ENCODE measurements at places on chromosomes 16 and 17.

DNA sequence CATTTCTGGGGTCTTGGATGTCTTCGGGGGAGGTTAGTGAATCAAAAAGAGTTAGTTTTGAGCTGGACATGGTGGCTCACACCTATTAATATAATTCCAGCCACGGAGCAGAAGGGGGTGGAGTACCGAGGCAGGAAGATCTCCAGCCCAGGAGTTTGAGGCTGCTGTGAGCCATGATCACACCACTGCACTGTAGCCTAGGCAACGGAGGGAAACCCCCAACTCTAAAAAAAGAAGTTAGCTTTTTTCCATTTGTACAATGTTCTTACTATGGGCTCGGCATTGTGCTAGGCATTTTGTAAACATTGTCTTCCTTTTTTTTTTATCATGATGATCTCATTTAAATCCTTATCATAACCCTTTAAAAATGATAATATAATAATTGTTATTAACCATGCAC, 8.3 kb upstream of the SNF8 start:
- no peak for DNase-seq

DNA sequence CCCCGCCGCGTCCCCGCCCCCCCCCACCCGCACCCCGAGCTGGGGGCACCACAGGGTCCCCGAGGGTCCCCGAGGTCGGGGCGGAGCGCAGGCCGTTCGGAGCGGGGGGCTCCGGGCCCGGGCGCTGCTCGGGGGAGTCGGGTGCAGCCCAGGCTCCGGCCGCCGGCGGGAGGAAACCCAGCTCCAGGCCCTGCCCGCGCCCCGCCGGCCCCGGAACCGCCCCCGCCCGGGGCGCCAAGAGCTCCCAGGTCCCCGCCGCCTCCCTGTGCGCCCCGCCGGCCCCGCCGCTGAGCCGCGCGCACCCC, 33.2 kb upstream of the RPH3AL start:
- DNase-seq, result no peak

DNA sequence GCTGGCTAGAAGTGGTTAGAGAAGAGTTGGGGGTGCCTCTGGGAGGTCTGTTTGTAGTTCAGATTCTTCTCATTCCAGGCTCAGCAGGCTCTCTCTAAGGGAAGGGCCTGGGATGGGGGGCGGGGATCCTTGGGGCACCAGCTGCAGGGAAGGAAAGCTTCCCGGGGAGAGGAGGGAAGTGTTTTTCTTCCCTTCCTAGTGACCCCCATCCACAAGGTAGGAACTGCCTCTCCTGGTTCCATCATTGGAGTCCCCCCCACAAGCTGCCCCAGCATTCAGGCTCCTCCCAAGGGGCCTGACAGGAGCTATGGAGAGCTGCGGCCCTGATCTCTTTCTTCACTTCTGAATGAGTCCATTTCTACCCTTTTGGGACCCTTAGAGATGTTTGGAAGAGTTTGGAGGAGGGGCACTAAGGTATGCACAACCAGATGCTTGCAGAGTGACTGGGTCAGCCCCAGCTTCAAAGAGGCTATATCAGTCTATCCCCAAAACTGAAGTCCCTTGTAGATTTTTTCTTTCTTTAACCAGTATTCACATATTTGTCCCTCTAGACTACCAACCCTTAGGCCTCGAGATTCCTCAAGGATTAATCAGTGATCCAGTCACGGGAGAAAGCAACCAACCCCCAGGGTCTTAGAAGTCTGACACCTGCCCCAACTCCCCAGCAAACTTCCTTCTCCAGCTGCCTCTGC, 13.9 kb upstream of the FZD2 start:
- no peak for DNase-seq

GRCh38 chr17:58568044-58568799, 53.8 kb upstream of the MTMR4 start:
- DNase-seq, result no peak

GRCh38 chr17:58278661-58279015, 2.1 kb downstream of the MPO start:
- no peak for DNase-seq

Data from T follicular helper cell (primary cell).